ENCODE measurements at places on chromosomes 1 and 21. TPM values are rescaled to one million over a fixed set of nuclear protein-coding genes. Genes with fewer than 3 reads are reported as not detected.

DNA sequence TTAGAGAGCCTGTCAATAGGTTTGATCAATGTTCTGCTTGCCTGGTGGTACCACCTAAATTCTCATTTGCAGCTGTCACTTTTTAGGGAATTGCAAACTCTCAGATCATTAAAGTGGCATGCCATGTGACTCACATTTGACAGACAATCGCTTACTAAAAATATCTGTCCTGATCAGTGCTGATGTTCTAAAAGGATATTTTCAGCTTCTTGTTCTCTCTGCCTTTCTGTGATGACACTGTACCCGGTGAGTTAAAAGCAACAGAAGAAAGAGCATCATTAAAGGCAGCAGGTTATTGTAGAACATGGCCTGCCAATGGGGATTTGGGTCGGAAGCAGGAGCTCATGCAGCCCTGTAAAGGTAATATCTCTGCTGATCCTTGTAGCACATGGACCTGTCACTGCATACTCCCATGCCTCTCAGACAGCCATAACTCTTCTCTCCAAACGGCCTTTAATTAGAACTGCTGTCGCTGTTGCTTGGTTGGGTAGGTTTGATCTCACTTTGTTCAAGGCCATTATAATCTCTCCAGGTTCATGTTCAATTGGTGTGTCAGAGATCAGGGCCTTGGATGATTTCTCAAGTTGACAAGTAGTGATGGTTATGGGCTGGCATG, 441.3 kb upstream of the DEPDC1 start:
- DNase-seq: no peak

DNA sequence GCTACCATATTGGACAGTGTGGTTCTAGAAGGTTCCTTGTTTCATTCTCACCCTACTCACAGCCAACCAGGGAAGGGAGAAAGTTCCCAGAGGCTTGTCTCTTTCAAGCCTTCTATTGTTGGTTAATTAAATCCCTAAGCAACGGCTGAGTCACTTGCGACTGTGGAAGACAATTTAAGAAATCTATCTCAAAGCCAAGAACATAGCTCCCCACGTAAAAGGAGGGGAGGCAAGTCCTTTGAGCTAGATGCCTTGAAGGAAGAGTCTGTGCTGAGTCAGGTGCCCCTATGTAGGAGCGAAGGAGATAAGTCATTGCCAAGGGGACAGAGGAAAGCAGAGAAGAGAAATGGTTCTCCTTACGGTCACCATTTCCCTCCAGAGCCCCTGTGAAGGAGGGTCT, 79.4 kb upstream of the PPP2R5A start:
- no peak for DNase-seq

DNA sequence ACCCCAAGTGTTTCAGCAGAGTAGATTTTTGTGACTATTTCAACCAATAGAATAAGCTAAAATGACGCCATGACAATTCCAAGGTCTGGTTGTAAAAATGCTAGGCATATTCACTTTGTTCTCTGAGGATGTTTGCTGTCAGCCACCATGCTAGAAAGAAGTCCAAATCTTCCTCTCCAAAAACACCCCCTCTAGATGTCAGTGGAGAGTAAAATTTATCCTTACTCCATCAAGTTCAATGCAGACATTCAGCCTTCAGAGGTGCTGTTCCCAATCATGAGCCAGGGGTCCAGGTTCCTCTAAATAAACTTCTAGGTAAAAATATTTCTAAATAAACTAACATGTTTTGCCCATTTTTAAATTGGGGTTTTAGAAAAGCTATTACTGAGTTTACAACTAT, 395.4 kb upstream of the ADAMTS5 start:
- DNase-seq: no peak

GRCh38 chr1:197101978-197102377, 34.9 kb upstream of the F13B start:
- DNase-seq: no peak

GRCh38 chr1:173190101-173190936, 16.8 kb downstream of the TNFSF4 start:
- peak; percentile 85 for DNase-seq

- no peak for DNase-seq
Observed at GRCh38 chr1:228039986-228040385, 33.2 kb downstream of the WNT3A start.

DNA sequence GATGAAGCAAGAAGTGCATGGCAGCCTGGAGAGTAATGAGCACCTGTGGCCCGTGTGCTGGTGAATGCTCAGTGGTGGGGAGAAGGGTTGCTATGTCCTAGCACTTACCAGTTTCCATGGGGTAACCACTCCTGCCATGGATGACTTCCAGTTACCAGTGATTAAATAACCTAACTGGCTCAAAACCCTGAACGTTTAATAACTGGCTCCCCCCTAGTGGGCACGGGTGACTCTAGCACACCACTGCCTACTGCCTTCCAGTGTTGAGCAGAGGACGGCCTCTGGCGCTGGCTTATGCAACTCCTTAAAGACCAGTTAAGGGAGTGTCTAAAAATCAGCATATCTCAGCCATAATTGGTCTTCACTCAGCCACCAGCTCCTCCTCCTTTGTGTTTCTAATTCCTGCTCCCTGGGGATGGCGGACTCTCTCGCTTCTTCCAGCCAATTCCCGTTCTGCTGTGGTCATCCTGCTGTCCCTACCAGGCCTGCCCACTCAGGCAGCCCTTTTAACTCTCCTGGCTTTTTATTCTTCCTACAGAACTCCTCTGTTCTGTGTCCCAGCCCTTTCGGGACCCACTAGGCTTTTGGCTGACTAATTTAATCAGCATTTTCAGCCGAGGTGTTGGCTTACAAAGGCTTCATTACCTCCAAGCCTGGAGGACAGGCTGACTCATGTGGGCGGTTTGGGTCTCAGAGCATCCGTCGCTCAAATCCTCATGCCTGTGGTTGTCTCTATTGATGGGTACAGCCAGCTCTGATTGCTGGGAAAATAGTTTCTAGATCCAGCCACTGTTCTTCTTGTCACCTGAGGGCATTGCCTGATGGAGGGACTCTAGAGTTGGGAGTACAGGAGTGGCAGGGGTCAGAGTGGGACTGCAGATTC, 332.4 kb downstream of the CAMTA1 start:
- peak; percentile 38 for DNase-seq

- DNase-seq: no peak
Observed at GRCh38 chr1:71587961-71588360, 507.1 kb upstream of the ZRANB2 start.

- no peak for DNase-seq
Observed at GRCh38 chr1:48683839-48684238, 92.9 kb downstream of the BEND5 start.

DNA sequence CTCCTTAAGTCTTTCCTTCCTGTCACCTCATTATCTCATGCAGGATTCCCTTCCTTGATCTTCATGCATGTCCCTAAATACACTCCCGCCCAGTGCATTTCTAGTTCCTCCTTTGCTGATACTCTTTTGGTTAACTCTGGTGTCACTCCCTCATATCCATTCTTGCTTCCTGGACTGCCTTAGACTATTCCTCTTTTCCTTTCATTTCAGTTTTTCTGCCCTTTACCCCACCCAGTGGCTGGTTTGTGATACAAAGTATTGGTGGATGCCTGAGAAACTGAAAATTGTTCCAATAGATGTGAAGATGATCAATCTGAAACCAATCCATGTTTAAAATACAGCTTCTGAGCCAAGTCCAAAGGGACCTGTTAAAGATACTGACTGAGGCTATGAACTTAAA, 553.8 kb upstream of the CAMK1G start:
- no peak for DNase-seq

DNA sequence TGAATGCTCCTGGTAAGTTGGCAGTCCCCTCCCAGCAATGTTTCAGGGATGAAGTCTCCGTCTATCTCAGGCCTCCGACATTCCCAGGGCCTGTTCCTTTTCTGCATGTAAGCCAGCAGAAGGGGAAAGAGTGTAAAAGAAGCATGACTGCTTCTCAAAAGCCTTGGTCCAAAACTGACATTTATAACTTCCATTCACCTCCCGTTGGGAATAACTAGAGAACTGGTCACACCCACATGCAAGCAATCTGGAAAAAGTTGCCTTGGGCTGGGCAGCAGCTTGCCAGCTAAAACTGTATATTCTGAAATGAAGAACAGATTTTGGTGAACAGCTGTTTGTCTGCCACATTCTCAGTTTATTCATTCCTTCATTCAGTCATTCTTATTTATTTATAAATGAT, 24.2 kb upstream of the NPL start:
- DNase-seq: no peak

- DNase-seq: no peak
Observed at GRCh38 chr1:218669431-218669830, 324.3 kb downstream of the TGFB2 start.

DNA sequence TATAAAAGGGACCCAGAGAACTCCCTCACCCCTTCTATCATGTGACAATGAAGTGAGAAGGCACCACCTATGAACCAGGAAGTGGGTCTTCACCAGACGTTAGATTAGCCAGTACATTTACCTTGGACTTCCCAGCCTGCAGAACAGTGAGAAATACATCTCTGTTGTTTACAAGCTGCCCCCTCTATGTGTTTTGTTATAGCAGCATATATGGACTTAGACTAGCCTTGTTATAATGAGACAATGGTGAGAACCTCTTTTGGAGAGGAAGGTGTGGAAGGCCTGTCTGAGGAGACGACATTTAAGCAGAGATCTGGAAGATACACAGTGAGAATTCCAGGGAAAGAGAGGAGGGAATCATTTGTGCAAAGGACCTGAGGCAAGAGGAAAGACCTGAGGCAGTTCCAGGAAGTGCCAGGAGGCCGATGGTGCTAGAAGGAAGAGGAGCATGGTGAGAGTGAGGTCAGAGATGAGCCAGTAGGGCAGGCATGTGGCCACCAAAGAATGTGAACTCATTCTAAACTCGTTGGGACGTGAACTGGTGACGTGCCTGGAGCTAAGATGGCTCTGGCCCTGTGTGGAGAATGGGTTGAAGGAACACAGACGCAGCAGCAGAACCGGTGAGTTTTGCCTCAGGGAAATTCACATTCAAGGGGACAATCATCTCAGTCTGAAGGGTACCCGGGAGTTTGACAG, 98.9 kb upstream of the IRF2BP2 start:
- DNase-seq: no peak

- no peak for DNase-seq
Observed at GRCh38 chr1:182054698-182055326, 6.7 kb downstream of the ZNF648 start.

GRCh38 chr1:189351960-189352359, 1125.7 kb downstream of the BRINP3 start:
- no peak for DNase-seq

DNA sequence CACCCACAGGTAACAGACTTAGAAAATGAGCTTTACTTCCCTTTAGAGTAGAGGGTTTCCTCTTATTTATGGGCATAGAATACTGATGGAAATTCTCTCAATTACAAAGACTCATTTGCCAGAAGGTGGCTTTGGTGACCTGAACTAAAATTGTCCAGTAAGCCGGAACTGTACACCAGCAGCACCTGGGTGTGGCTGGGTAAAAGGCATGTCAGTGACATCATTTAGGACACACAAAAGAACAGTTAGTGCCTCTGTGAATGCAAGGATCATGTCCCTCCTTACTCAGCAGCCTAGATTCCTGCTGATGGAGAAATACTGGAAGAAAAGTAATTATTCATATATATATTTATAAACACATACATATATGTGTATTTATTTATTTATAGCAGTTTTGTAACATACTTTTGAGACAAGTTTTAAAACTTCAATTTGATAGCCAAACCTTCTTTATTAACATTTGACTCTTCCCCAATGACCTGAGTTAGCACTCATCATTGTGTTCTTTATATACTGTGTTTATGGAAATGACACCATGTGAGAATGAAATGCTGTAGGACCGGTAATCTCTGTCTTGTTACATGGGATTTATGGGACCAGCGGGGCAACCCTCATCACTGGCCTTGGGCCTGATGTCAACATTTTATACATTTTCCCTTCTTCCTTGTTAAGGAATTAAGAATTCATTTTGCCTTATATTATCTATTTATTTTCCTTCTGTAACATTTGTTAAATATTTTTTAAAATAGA, 274.4 kb downstream of the BRINP2 start:
- DNase-seq: no peak

DNA sequence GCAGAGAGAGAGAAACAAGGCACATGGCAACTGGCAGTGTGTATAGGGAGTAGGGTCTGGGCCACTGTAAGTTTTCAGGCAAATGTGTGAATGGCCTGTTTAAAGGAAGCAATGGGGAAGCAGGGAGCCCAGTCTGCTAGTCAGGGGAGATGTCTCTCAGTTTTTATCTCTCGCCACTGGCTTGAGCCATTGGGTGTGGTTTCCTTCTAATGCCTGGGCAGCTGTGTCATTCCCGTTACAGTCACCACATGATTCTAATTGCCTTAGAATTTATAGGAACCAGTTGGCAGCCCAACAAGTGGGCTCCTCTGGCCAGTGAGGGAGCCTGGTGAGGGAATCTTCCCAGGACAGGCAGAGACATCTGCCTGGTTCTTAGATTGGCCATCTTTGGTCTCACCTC, 182.4 kb downstream of the DISC1 start:
- peak; percentile 37 for DNase-seq

DNA sequence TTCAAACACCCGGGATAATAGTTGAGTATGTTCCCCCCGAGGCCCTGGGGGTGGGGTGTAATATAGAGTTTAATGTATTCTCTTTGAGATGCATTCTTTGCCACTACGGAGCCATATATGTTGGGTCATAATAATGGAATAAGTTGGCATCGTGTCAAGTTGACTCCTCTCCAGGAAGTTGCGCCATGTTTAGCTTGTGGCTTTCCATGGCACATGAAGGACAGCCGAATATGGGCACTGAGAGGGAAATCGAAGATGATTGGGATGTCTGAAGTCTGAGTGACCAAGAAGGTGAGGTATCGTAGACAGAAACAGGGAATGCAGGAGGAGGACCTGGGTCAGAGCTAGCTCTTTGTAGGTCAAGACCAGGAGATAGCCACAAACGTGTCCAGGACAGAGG, 92.6 kb downstream of the PAX7 start:
- DNase-seq: no peak

- no peak for DNase-seq
Observed at GRCh38 chr21:38282921-38283320, 26.1 kb downstream of the KCNJ15 start.

- no peak for DNase-seq
Observed at GRCh38 chr1:159076438-159077119, at the start of gene AIM2. TSS of gene AIM2 (minus strand) at chr1:159076766. CDS start at chr1:159073499, 3,267 bp downstream.

DNA sequence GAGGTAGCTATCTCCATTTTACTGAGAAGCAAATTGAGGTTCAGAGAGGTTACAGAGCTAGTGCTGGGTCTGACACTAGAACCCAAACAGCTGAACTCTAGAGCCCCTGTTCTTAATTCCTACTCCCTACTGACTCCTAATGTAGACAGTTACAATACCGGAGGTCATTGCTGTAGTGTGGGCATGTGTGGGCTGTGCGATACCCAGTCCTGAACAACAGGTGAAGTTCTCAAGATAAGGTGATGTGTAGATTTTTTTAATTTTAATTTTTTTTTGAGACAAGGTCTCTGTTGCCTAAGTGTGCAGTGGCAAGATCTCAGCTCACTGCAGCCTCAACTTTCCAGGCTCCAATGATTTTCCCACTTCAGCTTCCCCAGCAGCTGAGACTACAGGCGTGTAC, 1.6 kb upstream of the RHOC start:
- DNase-seq: no peak

- no peak for DNase-seq
Observed at GRCh38 chr1:158089925-158090637, 90.6 kb upstream of the CD1D start.

OR2T29 gene
- not detected for total RNA-seq

MYOG gene
- total RNA-seq: not detected

APOBEC4 gene
- not detected for total RNA-seq

NBPF4 gene
- total RNA-seq: not detected

LPAR3 gene
- total RNA-seq: 29.9 TPM

CLDN19 gene
- not detected for total RNA-seq

ZRANB2 gene
- total RNA-seq: 54.5 TPM

GJB3 gene
- not detected for total RNA-seq

BPNT1 gene
- 15.1 TPM for total RNA-seq

Measured in left cardiac atrium (tissue), 4 donors.